H54 (cell line): ENCODE measurements at places on chromosomes 3 and 15.

- no peak for DNase-seq
Measured at GRCh38 chr3:174675406-174675805, 183.7 kb upstream of the NAALADL2 start.

DNA sequence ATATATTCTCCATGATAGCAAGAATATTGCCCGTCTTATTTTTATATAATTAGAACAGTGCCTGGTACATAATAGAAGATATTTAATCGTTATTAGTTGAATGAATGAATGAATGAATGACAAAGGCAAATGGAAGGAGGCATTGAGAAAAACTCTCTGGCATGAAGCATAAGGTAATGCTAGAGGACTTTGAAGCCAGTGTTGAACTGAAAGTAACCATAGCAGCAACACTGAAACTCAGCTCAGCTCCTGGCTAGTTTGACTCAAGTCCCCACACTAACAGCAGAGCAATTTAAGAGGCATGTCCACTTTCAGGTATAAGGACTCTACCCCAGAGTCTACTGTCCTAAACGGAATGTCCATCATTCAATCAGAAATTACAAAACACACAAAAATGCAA, 227.0 kb downstream of the CPNE4 start:
- no peak for DNase-seq

DNA sequence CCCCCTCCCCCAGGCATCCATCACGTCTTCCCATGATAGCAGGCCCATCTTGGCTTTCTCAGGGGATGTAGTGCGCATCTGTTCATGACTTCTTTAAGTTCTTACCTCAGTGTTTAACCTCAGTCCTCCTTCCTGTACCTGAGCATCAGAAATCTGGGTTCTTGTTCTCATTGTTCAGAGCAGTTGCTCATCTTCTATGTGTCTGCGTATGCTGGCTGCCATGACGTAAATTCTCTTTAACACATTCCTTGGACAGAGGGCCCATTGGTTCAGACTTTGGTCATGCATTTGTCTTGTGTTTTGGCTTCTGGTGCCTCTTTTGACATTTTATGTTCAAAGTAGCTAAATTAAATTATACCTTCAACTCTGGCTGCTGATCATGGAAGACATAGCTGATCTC, 227.3 kb downstream of the CACNA2D3 start:
- DNase-seq = no peak

- no peak for DNase-seq
Measured at GRCh38 chr15:39180030-39180429, 400.8 kb upstream of the THBS1 start.

DNA sequence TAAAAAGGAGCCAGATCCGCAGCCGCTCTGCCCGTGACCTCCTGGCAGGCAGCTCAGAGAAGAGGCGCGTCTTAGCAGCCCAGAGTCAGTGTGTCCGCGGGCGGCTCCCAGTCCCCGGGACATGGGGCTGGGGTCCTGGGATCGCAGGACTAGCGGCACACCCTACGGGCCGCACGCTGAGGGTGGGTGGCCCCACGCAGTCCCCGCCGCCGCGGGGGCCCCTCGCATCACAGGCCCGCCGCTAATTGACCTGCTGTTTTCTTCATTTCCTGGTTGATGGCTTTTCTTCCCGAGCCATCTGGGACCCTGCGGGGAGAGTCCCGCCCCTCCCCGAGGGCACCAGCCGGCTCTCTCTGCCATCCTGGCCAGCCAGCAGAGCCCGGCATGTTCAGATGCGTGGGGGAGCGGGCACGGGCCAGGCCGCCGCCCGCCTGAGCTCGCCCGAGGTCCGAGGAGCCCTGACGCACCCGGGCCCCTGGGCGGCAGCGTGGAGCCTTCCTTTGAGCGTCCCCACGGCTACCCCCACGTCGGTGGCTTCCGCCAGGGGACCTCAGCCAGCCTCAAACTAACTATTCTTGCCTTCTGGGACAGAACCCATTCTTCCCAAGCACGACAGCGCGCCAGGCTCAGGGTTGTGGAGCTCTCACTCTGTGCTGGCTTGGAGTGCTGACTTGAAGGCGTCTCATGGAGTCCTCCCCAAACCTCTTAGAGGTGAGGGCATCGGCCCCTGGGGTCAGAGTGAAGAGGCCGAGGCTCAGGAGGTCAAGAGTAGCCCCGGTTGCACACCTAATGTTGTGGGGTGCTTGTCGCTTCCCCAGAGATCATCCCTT, 34.6 kb upstream of the CACNA2D3 start:
- DNase-seq = no peak

- DNase-seq = no peak
Measured at GRCh38 chr3:20990896-20991295, 760.1 kb downstream of the ZNF385D start.

DNA sequence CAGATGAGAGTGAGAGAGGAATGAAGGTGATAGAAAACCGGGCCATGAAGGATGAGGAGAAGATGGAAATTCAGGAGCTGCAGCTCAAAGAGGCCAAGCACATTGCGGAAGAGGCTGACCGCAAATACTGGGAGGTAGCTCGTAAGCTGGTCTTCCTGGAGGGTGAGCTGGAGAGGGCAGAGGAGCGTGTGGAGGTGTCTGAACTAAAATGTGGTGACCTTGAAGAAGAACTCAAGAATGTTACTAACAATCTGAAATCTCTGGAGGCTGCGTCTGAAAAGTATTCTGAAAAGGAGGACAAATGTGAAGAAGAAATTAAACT, 88.9 kb downstream of the EOMES start:
- peak; percentile 26 for DNase-seq

- no peak for DNase-seq
Measured at GRCh38 chr15:87985451-87985850, 271.1 kb downstream of the NTRK3 start.

DNA sequence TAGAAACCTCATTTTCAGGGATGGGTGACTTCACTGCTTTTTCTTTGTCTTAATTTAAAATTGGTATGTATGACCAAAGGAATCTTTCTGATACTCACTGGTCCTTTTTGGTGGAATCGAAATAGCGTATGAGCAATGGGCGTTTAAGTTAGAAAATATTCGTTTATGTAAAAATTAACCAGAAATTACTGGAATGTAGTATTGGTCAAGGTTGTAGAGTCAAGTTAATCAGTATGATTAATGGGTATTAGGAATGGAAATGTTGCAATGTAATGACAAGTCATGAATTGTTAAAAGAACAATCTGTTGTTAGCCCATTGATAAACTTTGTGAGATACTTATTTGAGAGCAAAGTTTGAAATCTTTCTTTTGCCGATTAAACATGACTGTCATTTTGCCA, 36.9 kb downstream of the AKAP13 start:
- no peak for DNase-seq

- no peak for DNase-seq
Measured at GRCh38 chr15:74127954-74128784, 2.2 kb upstream of the ISLR2 start.

DNA sequence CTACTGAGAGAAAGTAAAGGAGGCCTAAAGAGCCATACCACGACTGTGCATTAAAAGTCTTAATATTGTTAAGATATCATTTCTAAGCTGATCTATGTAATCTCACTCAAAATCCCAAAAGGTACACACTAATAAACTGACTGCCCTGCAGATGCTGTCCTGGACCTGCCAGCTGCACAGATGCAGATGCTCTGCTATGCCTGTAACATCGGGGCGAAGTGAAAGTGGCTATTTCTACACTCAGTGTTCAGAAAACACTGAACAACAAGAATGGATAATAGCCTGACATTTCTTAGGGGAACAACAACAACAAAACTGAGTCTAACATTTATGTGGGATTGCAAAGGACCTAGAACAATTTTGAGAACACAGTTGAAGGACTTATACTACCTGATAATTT, 31.9 kb downstream of the RAD18 start:
- DNase-seq = no peak

DNA sequence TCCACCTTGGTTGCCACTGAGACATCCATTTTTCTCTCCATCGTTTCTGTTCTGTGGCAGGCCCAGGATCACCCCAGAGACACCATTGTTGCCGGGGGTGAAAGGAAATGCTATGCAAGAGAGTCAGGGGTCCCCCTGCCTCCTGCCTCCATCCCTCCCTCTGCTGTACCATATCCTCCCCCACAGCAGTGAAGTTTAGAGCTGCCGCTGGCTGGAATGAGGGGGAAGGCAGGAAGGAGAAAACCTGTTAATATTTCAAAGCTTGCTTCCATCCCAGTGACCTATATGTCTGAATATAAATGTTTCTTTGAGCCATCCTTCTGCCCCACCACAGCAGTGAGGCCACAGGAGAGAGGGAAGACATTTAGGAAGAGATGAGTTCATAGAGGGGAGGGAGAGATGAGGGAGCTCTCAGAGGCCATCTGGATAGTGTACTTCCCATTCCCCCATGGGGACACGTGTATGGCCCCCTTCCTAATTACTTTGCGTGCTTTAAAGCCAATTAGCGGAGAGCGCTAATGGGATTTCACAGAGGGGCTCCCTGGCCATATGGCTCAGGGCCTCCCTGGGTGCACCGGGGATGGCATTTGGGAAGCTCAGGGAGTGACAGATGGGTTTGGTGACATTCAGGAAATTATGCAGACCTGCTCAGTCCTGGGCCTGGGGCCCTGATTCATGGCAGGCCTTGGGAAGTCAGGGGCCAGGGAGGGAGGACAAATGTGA, 40.4 kb upstream of the CHRNB4 start:
- no peak for DNase-seq

DNA sequence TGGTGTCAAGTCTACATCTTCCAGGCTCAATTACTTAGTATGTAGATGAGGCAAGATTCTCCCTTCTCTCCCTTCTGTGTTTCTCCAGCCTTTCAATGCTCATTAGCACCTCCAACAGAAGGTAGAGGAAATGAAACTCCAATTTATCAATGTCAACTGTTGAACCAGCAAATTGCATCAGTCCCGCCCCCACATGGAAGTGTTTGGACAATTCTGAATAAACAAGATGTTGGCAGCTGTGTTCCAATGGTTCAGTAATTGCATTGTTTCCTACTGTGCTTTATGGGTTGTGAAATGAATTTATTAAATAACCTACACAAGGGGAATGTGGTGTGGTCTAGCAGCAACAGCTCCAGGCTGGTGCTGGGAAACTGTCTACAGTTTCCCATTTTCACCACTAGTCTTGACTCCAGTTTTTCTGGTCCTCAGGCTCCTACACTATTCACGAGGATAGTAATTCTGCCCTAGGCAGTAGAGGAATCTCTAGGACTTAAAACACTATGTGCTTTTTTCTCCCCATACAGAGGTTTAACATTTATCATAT, 91.9 kb downstream of the MB21D2 start:
- DNase-seq = no peak

GRCh38 chr15:75659928-75660645, 12.4 kb downstream of the SNX33 start:
- no peak for DNase-seq

DNA sequence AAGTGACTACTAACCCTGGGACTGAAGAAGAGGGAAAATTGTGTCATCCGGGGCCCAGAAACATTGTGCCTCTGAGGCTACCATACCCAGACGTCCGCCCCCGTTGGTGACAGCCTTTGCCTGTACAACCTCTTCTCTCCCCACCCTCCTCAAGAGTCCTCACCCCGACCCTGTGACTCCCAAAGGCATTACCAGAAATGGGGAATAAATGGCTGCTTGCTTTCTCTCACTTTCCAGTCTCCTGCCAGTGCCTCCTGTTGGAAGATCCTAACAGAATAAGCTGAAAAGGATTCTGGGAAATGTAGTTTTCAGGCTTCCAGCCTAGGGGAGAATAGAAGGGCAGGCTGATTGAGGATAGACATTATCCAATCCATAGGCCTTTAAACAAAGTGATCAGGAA, 30.8 kb upstream of the SLC25A36 start:
- peak; percentile 26 for DNase-seq

DNA sequence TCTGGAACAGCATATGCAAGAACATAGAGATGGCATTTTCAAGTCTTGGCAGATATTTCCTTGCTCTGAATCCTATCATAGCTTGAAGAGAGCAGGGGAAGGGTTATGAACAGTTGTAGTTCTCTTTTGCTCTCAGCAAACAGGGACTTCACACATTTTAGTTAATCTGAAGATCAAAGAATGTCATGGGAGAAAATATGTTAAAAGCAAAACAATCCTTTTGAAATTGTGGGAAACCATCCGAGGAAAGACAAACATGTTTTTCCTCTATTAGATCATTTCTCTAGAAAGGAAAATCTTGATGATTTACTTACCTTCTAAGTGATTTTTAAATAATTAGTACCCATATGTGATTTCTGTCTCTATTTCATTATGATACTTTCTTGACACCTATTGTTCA, 77.8 kb upstream of the DCBLD2 start:
- DNase-seq = no peak

- no peak for DNase-seq
Measured at GRCh38 chr3:46335541-46335940, 18.4 kb upstream of the CCR2 start.

- DNase-seq = no peak
Measured at GRCh38 chr3:12235691-12236090, 53.2 kb upstream of the PPARG start.

GRCh38 chr3:157572559-157573270, 69.5 kb upstream of the VEPH1 start:
- peak; percentile 12 for DNase-seq

GRCh38 chr3:150901793-150902192, 3.4 kb downstream of the MINDY4B start:
- no peak for DNase-seq

DNA sequence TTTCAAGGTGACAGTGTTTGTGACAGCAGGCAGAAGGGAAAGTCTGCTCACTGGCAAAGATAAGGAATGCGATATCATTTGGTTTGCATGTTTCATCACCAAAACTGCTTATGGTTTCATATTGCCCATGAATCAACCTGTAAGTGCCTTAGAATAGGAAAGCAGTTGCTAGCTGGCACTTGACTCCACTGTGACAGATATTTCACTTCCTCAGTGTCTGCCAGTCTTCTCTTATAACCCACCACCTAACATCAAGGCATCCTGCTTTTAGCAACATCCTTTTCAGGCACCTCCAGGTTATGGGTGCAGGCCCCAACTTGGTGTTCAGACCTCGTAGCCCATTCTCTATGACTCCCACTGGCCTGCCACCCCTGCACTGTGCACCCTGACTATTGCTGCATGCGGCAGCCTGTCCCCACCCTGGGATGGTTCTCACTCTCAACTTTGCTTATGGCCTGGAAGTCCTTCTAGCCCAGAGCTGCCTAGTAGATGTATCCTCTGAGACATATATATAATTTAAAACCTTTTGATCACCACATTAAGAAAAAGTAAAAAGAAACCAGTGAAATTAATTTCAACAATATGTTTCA, 154.4 kb upstream of the RARB start:
- DNase-seq = no peak

DNA sequence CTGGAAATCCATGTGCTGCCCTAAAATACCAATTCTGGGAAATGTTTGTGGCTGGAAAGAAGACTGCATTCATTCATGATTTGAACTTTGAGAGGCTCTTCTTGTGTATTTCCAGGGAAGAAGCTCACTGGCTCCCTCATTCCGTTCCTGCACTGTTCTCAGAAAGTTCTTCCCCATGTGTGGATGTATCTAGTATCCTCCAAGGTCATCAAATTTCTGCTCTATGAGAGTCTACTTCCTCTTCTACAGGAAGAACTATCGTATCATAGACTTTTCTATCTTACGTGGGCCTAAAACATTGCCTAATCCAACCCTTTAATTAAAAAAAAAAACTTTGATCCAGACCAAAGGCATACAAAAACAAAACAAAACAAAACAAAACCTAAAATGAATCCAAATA, 2.9 kb downstream of the CCR3 start:
- no peak for DNase-seq
